ENCODE measurements at places on chromosomes 5 and 9.

GRCh38 chr9:649128-650074, 192.1 kb upstream of the DMRT1 start:
- no peak for DNase-seq

DNA sequence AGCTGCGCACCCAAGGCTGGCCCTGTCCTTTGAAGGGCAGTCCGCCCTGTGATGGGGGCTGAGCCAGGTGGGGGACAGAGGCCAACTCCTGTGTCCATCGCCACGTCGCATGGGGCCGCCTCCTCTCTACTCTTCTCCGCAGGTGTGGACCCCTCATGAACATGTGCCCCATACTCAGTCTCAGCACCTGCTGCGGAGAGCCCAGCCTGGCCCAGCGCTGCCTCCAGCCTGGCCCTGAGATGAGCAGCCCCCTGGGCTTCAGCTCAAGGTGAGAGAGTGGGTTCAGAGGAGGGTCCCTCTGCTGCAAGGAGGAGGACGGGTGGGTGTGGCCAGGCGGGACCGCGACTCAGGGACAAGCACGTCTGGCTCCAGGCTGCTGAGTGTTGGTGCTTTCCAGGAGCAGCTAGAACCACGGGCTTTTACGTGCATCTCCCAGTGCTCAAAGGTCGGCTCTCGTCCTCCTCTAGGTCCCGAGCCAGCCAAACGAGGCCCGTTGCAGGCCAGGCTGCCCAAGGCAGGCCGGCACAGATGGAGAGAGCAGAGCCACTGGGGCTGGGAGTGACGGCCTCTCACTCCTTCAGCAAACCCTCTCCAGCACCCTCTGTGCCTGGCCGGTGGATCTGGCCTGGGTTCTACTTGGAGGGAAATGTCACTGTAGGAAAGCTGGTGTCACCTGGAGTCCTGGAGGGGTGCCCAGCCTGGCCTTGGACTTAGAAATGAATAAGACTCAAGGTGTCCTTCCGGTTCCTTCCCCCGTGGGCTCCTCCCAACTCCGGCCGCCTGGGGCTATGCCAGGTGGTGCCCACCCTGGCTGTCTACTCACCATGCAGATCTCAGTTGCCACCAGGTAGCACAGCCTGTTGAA, 48.9 kb upstream of the RNF130 start:
- DNase-seq = no peak

DNA sequence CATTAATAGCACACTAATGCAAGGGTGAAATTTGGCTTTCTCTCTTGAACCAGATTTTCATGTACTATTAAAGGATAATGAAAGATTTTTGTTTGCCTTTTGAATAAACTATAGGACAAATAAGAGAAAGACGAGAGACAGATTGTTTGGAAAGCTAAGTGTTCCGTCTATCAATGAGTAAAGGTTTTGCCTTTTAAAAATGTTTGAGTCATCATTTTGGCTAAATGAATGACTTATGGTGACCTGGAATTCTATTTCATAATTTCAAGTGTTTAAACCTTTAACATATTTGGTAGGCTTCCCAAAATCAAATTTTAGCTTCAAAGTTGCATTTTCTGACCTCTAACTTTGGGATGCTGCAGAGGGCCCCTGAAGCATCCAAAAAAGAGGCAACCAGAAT, 145.2 kb downstream of the SLC25A46 start:
- no peak for DNase-seq

DNA sequence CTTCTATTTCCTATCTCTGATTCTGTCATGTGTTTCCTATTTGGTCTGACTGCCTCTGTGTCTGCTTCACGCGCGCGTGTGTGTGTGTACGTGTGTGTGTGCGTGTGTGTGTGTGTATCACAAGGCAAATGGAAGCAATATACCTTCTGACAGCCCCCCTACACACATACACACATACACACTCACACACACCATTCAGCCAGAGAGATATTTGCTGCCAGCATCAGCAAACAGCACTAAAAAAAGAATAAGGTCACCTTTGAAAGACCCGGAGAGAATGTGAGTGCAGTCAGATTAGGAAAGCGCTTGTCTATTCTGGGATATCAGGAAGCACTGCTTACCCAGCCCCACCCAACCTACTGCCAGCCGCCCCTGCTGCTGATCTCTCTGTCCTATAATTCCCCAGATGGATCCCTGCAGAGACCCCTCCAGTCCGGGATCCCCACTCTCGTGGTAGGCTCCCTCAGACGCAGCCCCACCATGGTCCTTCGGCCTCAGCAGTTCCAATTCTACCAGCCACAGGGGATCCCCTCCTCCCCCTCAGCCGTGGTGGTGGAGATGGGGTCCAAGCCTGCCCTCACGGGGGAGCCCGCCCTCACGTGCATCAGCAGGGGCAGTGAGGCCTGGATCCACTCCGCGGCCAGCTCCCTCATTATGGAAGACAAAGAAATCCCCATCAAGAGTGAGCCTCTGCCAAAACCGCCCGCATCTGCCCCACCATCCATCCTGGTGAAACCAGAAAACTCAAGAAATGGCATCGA, 45.7 kb downstream of the PLAC8L1 start:
- no peak for DNase-seq

DNA sequence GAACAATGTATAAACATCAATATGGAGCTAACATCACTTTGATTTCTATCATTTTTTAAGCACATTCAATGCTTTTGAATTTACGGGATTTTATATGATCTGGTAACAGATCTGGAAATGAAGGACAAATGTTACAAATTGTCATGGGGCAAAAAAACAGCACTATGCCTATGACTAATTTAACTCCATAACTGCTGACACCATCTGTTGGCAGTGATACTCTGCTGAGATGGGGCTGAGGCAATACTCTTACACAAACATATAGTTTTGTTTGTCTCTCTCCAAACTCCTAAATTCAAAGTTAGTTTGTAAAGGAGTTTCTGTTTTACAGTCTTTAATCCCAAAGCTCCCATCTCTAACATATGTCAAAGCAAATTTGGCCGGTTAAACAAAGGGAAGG, 132.5 kb upstream of the FER start:
- no peak for DNase-seq

DNA sequence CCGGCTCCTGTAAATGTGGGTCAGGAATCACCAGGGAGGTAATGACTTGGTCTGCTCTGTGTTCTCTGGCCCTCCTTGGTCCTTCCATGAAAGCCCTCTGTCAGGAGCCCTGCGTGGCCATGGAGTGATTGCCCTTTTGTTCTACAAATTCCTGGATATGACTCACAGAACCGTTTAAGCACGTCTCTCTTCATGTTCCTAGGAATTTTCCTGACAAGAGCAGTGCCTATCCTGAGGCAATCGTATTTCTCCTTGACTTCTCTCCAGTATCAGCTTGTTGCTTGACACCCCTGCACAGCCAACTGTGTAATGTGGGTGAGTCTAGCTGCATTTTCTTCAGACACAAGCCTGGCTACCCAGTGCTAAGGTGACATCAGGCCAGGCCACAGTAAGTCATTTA, 274.3 kb upstream of the ZNF462 start:
- no peak for DNase-seq

DNA sequence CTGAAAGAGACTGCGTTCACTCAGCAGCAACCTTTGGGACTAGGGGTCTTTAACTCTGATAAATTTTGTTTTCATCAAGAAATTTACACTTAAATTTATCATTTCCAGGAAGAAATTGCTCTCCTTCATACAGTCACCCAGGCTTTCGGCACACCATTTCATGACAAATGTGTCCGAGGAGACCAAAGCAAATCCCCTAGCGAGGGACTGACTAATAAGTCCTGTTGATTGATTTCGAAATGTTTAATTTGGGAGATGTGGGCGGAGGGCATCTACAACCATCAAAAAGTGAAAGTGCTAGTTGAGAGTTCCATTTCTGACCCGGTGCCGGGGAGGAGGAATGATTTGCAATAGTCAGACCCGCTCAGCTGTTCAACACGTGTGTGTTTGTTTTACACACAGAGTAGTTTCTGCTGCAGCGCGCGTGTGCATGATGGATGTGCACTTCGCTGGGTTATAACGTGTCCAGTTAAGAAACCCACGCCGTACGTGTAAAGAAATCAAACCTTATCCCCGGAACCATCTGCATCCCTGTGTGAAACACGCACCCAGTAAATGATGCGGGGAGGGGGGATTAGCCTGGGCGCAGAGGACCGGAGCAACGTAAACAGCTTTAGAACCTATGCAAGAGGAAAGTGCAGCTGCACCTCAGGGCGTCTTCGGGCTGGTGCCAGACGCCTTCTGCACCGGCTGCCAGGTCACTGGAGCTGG, 845 bp upstream of the NR4A3 start:
- peak; percentile 26 for DNase-seq

DNA sequence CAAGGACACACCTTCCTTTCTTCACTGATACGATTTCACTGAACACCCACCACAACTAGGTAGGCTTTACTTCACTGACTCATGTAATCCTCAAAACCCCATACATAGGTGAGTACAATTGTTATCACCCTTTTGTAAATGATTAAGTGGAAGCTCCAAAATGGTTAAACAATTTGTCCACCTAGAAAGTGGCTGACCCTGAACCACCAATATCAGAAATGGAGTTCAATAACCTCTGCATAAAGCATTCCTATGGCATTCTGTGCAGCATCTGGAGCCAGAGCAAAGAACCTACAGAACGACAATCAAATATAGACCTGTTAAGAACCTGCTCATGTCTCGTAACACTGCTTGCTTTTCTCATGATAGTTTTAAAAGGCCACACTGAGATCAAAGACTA, 50.7 kb upstream of the NR5A1 start:
- no peak for DNase-seq

DNA sequence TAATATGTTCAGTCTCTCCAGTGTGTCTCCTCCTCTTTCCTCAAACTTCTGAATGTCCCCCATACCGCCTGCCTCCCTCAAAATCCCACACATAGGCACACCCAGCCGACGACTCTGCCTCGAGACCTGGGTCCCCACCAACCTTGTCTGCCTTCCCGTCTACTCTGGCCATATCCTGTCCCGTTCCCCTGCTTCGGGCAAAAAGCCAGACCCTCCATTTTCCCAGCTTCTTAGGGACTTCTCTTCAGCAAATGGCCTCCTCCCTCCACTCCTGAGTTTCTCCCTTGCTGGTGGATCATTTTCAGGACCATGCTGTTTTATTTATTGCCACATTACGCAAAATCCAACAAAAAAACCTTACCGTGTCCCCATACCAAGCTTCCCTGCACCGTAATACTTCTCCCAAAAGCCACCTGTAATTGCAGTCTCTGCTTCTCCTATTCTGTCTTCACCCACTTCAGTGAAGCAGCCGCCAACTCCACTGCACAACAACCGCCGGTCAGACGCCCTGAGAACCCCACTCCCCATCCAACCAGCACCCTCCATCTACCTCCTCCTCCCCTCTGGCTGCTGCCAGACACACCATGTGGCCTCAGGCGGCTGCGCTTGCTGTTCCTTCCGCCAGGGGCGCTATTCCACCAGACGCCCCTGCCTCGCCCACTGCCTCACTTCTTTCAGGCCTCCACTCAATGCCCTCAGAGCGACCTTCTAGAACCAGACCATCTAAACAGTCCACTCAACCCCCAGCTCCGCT, 117.0 kb downstream of the TRPM6 start:
- no peak for DNase-seq

DNA sequence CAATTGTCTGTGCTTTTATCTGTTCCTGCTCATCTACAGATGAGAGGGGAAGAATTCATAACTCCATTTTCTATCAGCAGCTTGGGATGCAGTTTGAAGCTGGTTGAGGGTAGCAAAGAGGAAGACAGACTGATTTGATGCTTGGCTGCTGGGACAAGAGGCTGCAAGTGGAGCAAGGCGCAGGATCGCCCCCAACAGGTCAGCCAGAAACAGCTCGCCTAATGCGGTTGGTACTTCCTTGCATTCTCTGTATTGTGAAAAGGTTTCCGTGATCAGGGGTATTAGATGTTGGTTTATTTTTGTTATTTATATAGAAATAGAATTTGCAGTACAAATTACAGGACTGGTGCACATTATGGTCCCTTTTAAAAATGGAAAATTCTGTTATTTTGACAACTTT, 40.6 kb downstream of the ZNF883 start:
- DNase-seq = no peak

DNA sequence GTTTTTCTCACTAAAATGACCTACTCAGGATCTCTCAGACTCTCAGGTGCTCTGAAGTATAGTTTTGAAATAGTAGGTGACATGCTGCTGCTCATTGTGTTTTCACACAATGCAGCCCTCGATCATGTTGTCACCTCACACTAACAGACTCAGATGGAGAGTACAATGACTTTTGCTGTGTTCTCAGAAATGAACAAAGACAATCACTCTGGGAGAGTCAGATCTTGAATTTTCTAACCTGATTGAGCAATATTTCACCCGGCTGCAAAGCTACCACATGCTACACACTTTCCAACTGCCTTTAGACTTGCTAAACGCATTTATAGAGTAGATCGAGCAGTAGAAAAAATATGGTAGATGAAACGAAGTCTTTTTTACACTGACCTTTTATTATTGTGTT, 113.4 kb downstream of the ST8SIA4 start:
- no peak for DNase-seq

DNA sequence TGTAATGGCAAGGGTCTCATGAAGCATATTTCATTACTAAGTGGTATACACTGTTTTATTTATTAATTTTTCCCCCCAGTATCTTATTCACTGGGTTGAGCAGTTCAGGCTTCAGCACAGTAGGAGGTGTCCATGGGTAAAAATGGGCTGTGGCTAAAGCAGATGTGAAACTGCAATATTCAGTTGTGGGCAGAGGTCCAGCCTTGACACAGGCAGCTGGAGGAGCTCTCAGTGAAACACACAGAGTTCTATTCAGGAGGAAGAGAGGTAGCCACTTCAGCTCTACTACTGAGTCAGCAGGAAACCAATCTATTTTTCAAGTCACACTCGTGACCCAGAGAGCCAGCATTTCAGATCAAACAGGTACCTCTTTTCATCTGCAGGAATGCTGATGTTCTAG, 418.3 kb downstream of the CDH10 start:
- no peak for DNase-seq

DNA sequence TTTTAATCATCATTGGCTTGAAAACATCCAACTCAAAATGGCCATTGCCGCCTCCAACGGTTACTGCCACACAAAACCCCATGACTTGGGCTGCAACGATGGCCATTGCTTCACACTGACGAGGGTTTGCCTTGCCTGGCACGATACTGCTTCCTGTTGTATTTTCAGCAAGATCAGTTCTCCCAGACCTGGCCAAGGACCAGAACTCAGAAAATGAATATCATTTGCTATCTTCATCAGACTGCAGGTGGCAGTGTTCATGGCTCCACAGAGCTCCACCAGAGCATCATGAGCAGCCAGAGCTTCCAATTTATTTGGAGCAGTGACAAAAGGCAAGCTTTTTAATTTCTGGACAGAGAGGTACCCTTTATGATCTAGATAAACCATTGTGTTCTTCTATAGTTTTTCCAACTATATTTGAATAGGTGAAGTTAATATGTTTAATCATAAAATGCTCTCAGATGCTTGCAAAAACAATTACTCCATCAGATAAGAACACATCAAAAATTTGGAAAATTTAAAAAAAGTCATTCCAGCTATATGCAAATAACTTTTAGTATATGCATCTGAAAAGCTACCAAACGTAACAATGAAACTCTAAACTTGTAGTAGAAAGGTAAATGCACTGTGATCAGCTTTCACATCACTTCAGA, 10.4 kb downstream of the AMACR start:
- DNase-seq = peak; percentile 30

GRCh38 chr5:106757672-106758071, 913.1 kb downstream of the EFNA5 start:
- no peak for DNase-seq
